Right hindlimb (tissue), 1 donor: ENCODE measurements at places on chromosomes 12 and 14.

DNA sequence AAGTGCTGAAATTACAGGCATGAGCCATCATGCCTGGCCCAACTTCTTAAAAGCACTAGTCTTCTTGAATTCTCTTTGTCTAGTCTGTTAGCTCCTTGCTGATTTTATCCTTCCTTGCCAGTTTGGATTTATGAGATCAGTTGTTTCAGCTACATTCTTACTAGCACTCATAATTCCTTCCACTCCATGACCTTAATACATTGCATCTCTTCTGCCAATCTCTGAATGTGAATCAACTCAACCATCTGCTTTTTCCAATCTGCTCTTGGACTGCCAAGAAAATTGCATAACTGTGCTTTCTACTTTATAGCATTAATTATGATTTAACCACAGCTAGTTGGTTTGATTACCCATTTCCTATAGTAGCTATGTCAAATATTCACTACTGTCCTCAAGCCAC, 14.9 kb upstream of the HEATR5A start:
- DNase-seq, result no peak

DNA sequence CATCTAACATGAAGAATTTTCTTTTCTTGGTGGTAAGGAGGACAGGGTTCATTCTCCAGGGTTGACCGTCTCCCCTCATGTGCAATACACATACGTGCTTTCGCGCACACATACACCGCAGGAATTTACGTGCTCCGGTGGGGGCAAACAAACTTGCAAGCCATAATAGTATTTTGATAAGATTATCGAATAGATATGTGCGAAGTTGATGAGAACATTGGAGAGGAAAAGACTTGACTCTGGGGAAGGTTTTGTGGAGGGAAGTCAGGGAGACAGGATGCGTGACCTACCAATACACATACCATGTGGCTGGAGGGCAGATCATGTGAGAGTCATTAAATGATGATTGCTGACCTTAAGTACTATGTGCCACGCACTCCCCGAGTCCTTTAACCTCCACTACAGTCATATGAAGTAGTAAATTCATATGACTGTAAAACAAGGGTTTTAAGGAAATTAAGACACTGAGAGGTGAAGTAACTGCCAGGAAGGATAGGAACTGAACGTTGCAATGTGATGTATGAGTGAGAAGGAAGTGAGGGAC, 921 bp downstream of the RAD51B start:
- DNase-seq, result no peak

- DNase-seq, result no peak
Observed at GRCh38 chr14:85576218-85576617, 46.3 kb downstream of the FLRT2 start.

DNA sequence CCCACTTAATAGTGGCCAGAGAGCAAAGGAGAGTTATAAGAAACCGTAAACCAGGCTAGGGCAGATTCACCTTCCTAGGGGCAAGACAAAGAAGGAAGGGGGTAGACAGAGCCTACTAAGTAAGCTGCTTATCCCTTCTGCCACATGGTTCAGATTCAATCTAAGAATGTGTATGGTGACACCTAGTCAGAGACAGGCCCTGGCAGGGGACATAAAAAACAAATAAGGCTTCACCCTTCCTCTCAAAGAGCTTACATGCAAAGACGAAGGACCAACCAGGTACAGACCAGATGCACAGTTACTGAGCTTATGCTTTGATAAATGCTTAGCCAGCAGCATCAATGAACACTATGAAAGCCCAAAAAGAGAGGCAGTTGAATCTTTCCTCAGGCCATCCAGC, 4.4 kb downstream of the CYP27B1 start:
- no peak for DNase-seq

- DNase-seq, result no peak
Observed at GRCh38 chr12:53952871-53953734, 1.6 kb upstream of the HOXC12 start.

GRCh38 chr14:69354383-69355153, 43.5 kb downstream of the ERH start:
- no peak for DNase-seq

DNA sequence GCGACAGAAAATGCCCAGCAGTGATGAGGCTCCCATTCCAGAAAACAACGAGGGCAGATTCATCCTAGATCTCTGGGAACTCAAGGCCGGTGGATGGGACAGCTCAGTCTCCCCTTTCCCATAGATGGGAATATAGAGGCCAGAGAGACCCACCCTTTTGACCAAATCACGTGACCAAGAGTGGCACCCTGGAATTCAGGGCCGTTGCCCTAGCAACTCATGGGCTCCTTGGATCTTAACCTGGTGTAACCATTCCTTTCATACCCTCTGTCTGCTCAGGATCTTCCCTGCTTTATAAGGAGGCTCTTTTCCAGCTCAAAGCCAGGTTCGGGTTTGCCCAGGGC, 8.4 kb upstream of the LRTM2 start:
- no peak for DNase-seq

DNA sequence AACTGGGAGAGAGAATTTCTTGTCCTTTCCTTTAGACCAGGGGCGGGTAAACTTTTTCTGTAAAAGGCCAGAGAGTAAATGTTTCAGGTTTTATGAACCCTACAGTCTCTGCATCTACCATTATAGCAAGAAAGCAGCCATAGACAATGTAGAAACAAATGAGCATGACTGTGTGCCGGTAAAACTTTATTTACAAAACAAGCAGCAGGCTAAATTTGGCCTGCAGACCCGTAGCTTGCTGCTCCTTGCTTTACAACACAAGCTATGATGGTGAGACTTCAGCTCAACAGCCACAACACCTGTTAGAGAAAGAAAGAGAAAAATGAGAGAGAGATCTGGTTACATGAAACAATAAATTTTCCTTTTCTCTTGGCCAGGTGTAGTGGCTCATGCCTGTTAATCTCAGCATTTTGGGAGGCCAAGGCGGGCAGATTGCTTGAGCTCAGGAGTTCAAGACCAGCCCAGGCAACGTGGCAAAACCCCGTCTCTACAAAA, 4.2 kb upstream of the CDC42BPB start:
- no peak for DNase-seq

GRCh38 chr14:91225025-91225424, 19.5 kb downstream of the GPR68 start:
- DNase-seq, result no peak

GRCh38 chr12:3354586-3354985, 136.4 kb upstream of the PRMT8 start:
- no peak for DNase-seq

DNA sequence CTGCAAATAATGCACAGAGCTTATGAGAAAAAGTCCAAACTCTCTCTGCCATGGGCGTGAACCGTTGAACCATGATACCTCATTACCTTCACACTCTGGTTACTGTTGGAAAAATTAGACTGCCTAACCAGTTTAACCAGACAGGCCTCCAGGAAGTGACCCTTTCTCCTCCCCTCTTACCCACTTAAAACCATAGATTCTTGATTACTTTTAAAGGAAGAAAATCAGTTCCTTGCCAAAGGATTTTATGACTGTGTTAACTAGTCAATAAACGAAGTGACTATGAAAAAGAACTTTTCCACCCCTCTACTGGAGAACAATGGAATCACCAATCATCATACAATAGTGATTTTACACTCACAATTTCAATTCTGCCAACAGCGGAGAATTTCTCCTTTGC, 254.0 kb upstream of the ATP2B1 start:
- DNase-seq, result no peak

DNA sequence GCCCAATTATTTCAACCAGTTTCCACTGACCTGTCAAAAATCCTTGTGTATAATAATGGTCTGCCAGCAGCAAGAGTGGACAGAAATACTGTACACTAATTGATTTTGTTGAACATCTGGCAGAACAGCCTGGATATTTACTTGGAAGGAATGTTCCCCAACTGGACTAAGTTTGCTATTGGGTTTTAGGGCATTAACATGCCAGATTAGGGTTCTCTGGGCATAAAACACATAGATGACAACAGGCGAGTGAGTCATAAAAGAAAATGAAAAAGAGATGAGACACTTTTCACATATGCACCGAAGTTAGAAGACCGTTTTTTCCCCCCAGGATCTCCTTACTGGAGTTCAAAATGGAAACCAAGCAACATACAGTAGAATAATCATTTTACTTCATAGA, 236.3 kb upstream of the NAV3 start:
- DNase-seq, result no peak
